Stimulated activated CD4-positive, alpha-beta T cell treated with anti-CD3 and anti-CD28 coated beads, Interleukin-15, amount 100 ng/mL, for 1 hour (primary cell): ENCODE measurements at places on chromosomes 6 and 20.
A peak's percentile ranks its signal among the peaks of the same experiment; 100 is the strongest.

DNA sequence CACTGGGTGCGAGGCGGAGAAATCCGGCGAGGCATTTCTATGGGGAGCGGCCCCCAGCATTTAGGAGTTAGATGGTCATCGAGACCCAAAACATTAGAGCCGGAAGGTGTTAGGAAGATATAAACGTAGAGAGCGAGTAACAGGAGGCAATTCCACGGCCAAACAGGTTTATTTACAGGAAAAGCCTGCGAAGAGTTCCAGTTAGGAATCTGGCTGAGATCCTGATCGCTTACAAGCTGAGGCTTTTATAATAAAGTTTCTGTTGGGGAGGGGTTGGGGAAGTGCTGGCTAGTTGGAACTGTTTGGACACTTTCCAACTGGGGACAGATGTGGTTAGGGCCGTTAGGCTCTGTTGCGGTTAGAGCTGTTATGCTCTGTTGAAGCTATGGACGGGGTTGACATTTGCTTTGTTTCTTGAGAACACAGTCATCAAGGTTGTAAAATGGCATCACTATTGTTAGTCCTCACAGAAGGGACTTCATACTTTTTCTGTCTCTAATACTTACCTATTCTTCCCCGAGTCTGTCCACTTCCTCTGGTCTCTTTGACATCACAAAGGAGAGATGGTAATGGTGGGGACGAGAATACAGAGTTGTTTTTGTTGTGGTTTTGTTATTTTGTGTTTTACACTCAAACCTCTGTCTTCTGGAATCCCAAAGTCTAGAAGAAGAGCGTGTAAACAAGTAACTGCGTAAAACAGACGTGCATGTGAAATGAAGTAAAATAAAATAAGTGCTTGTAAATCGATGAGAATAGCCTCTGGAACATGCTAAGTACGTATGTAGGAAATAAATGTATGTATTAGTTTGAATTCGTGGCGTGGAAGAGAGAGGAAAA lies 554 bp upstream of the ZSCAN31 start:
- DNase-seq = no peak

DNA sequence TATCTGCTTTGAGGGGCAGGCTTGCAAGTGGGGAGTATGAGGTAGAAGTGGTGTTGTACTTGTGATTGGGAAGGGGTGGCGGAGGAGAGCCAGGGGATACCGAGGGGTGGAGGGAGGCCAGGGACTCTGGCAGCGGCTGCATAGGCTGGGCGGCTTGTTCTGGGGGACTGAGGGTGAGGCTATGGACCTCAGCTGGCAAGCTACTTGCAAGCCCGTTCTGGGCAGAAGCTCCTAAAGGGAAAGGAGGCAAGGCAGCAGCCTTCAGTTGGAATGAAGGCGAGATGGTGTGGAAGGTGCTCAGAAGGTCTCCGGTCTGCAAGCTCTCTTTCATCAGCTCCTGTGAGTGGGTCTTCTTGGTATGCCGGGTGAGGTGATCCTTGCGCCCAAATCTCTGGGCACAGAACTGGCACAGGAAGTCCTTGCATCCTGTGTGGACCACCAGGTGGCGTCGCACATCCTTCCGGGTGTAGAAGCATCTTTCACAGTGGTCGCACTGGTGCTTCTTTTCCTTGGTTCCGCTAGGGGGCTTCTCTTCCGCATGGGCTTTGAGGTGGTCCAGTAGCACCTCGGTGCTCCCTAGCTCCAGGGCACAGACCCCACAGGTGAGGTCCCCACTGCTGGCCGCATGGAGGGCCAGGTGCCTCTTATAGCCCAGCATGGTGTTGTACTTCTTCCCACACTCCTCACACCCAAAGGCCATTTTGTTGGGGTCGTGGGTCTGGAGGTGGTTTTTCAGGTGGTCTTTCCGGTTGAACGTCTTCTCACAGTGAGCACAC lies 66.0 kb downstream of the PLAGL1 start:
- peak; percentile 37 for DNase-seq

- no peak for DNase-seq
These were observed 46.8 kb downstream of the PLN start for GRCh38 chr6:118594877-118595276.

GRCh38 chr20:20971810-20972209 lies 134.3 kb downstream of the LINC00237 start:
- DNase-seq = no peak

DNA sequence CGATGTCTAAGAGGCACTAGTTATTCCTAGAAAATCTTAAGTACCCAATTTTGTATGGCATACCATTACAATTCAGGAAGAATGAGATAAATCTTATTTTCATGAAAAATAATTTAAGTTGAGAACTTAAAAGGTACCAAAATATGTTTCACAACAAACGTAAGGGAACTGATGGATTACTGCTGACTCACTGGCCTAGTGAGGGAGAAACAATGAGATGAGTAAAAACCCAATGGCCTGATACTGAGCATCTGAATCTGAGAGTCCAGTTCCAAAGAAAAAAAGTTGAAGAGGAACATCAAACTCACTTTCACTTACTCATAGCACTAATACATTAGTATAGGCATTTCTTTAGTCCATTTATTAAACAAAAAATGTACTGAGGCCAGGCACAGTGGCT lies 56.0 kb downstream of the MDN1 start:
- DNase-seq = no peak

DNA sequence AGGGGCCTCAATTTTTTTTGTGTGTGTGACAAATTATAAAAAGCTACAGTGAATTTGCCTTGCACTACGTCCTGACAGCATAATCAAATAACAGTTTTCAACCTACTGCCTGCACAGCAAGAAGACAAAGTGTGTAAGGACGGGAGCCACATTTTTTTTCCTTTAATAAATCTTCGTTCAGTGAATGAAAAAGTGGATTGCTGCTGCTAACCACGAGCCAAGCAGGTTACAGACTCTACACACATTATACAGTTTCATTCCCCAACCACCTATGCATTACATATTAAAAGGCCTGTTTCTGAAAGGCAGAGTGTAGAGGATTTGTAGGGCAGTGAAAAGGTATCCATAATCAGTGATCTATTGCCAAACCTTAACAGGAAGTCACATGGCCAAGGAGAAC lies 570.0 kb upstream of the BTBD3 start:
- DNase-seq = no peak

DNA sequence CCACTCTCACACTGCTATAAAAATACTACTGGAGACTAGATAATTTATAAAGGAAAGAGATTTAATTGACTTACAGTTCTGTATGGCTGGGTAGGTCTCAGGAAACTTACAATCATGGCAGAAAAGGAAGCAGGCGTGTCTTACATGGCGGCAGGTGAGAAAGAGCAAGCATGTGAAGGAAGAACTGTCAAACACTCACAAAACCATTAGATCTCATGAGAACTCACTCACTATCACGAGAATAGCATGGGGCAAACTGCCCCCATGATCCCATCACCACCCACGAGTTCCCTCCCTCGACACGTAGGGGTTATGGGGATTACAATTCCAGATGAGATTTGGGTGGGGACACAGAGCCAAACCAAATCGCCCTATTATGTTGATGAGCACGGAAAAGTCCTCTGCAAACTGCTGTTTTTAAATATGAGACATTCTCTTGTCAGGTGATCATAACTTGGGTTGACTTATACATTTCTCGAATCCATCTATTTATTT lies 133.5 kb downstream of the AIG1 start:
- no peak for DNase-seq

- peak; percentile 27 for DNase-seq
These were observed 140.3 kb downstream of the NFATC2 start for GRCh38 chr20:51402201-51402600.

- DNase-seq = no peak
These were observed 197.4 kb upstream of the PRSS16 start for GRCh38 chr6:27049863-27050781.

DNA sequence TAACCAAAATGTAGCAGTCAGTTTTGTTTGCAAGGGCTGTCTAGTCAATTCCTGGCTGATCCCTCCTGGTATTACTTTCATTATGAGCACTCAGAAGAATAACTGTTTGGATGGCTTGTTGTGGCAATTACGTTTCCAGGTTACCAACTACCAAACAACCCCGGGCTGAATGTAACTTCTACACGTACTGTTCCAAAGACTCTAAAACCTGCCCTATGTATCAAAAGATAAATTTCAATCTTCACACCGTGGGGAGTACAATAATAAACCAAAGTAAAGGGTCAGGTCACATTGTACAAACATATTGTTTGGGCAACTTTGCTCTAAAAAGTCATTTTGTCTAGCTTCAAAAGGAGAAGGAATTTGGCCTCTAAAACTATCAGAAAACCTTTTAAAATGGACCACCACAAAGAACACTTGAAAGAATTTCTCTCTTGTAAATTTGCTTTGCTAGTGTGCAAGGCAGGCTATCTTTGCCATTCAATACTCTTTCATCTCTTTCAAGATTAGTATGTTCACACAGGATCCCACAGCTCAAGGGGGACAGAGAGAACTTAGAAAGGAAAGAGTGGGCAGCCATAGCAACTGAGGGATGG lies 27.6 kb downstream of the DCDC2 start:
- no peak for DNase-seq

- DNase-seq = no peak
These were observed 135.5 kb downstream of the CENPW start for GRCh38 chr6:126475449-126475848.

DNA sequence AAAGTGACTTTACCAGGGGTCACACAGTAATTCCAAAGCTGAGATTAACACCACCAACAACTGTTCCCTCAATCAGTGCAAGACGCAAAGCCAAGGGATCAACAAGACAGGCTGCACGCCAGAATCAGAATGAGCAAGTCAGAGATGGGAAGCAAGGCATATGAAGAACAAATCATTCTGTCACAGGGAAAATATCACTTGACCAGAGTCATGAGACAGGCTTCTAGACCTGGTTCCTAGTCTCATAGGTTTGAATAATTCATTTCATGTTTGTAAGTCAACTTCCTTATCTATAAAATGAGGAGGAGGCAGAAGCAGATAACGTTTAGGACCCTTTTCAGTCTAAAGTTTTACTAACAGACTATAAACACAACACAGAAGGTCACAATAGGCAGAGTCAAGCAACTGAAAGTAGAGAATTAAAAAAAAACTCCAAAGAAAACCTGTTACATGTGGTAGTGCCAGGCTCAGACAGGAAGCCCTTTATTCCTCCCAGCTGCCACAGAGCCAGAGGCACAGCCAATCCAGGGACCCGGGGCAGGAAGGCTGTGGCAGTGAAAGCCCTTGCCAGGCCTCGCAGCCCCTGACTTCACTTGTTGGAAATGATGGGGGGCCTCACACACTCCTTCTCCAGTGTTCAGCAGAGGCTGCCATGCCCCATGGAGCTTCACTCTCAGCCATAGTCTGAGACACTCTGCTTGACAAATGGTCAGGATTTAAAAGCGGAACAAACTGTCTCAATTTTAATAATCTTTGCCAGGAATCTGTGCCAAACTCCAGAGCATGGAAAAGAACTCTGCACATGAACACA lies 29.2 kb upstream of the DST start:
- DNase-seq = no peak

- no peak for DNase-seq
These were observed 154.6 kb downstream of the RFPL4B start for GRCh38 chr6:112501705-112502104.

DNA sequence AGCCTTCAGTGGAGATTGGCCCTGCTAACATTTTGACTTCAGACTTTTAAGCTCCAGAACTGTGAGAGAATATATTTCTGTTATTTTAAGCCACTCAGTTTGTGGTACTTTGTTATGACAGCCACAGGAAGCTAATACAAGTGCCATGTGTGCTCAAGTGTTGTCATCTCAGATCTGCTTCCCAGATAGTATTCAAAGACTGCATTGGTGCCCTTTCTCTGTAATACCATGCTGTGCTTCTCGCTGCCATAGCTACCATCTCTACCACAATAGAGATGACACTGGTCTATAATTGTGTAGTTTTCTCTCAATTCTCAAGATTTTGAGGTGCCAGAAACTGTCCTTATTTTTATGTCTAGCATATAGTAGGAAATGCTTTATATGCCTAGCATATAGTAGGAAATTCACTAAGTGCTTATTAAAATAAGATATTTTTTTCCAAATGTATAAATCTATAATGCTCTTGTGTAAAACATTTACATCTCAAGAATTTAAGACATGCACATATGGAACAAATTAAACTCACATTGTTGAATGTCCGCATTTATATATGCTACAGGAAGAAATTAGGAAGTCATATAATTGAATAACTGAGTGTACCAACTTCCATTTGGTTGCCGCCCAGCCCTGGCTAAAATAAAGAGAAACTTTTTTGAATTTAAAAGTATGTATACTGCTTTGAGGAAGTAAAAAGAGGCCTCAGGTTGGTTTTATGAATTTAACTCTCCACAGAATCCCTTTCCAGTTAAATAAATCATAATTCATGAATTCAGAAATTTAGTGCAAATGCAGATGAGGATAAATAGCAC lies 77.6 kb downstream of the TPBG start:
- no peak for DNase-seq

GRCh38 chr6:41063884-41064285 lies 8.3 kb downstream of the OARD1 start:
- no peak for DNase-seq

GRCh38 chr6:13439644-13440043 lies 47.8 kb downstream of the GFOD1 start:
- DNase-seq = no peak
